Activated naive CD8-positive, alpha-beta T cell treated with anti-CD3 and anti-CD28 coated beads for 36 hours (primary cell): ENCODE measurements at places on chromosomes 7 and 10.

GRCh38 chr10:11345224-11346054 lies 266.0 kb downstream of the USP6NL start:
- DNase-seq = peak; percentile 16

DNA sequence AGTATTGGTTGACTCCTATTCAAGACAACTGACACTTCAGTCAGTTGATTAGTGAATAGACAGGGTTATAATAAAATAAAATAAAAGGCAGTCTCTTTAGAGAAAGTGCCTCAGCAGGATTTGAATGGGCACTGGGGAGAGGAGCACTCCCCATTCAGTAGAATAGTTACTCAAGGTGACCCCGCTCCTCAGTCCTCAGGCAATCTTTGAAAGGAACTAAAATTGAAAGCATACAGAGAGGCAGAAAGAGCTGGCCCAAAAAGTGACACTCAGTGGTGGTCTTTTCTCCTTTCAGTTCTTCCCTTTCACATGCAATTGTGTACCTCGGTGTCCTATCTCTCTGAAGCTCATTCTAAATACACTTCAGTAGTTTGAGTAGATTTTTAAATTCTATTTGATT lies 47.4 kb upstream of the MACC1 start:
- DNase-seq = no peak

DNA sequence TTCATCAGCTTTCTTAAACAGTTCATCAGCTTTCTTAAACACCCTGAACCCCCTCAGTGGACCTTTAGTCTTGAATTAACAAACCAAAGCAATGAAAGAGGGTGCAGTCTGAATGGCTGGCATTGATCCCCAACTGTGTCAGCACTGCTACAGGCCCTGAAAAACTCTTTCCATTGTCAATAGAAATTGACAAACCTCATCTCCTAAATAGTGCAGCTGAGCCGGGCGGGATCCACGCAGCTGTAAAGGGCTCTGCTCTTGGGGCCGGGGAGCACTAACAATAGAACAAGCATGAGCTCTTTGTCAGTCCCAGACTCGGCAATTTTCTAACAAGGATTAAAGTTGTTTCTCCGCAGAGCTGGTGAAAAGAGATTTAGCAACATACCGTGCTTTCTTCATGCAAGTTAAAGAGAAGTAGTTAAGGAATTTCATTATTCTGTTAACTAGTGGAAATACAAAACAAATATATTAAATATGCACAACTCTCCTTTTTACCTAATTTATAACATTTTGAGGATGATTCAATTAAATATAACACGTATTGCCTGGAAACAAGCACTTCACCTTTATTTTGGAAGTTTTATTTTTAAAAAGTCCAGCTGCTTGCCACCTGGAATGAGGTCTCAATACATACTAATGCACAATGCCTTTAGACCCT lies 24.7 kb upstream of the FEZF1 start:
- DNase-seq = no peak

- no peak for DNase-seq
Measured at GRCh38 chr7:112159351-112159750, 46.8 kb downstream of the DOCK4 start.

GRCh38 chr10:95277201-95277570 lies 13.6 kb downstream of the PDLIM1 start:
- no peak for DNase-seq

- DNase-seq = no peak
Measured at GRCh38 chr10:74981831-74982633, 129.4 kb upstream of the SAMD8 start.

- no peak for DNase-seq
Measured at GRCh38 chr10:22621726-22622125, 92.7 kb downstream of the PIP4K2A start.

- no peak for DNase-seq
Measured at GRCh38 chr7:27835376-27835775, 95.4 kb downstream of the TAX1BP1 start.

DNA sequence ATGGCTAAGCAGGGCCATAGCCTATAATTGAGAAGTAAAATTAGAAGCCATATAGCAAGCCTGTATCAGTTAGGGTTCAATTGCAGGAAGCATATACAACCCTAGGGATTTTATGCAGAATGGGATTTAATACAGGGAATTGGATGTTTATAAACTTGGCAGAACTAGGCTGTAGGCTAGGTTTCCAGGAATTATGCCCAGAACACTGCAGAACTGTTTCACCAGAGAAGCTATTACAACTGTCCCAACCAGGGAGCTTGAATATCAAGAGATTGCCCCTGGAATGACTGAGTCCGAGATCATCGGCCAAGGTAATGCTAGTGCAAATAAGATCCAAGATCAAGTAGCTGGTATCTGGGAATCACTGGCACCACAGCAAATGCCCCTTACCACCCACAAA lies 64.0 kb downstream of the PRR15 start:
- no peak for DNase-seq

DNA sequence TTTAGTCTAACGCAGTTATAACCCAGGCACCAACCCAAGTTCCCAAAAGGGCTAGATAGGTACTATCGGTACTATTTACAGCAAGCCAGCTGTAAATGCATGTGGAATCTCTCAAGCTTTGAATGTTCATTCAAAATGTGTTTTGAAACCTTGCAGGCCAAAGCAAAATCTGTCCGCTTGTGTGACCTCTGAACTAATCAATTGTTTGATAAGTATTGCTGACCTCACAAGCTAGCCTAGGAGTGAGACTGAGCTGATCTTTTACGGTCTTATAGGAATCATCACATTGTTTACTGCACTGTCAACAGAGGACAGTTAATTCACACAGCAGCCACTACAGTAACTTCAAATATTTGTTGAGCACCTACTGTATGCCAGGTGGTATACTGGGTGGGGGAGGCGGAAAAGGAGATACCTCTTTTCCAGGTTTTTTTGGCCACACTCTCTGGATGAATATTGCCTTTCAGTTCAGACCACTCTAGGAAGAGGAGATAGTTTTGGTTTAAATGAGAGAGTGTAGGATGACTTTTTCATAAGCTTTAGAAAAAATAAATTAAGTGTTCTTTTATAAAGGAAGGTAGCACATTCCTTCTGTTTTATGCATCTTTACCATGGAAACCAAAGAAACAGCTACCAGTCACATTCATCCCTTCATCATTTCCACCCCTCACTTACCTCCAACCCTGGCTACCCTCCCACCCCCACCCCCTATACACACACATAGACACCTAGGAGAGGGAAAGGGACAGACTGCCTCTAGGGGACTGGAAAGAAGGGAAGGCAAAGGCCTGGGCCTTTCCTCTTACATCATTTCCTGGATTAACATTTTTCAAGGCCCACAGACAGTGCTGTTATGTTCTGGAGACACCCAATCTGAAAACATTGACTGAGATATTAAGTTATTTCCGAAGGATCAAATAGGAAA lies 2.4 kb downstream of the PAPSS2 start:
- no peak for DNase-seq

- no peak for DNase-seq
Measured at GRCh38 chr10:6036861-6037321, 25.3 kb downstream of the IL2RA start.

DNA sequence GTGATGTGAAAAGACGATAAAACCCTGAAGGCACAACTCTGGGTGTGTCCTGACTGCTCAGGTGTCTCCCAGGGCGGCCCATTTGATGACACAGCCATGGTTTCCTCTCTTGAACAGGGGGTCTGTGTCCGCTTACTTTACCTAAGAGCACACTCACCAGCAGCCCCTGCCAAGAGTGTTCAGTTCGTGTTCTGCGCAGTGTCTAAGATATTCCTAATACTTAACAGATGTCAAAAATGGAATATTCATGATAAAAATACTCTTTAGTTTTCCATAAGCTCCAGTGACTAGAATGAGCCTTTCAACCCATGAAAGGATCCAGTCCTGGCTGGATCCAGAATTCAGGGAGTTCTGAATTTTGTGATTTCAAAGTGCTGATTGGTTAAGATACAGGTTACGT lies 492.4 kb downstream of the TNS3 start:
- no peak for DNase-seq

- no peak for DNase-seq
Measured at GRCh38 chr10:123885406-123886170, 6.0 kb downstream of the CPXM2 start.

DNA sequence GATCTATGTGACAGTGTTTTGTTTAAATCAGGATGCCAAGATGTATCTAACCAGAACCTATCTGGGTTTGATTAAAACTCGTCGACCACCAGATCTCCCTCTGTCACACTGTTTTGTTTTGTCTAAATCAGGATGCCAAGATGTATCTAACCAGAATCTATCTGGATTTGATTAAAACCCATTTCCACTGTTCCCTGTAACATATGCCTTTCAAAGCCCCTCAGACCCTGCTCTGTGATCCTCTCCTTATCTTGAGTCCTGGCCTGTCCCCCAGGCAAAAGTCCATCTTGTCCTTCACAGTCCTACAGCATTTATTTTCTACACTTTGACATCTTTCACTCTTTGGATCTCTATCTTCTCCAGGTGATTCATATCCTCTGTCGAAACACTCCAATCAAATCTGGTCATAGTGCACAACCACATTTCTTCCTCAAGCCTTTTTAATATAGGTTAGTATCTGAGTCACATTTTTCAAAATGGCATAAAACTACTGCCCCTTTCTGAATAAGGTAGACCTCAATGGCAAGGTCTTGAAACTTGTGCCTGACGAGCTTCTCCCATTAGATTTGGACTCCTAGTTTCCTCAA lies 32.5 kb downstream of the ERLIN1 start:
- DNase-seq = no peak

GRCh38 chr10:71471957-71472365 lies 75.2 kb downstream of the CDH23 start:
- DNase-seq = no peak

DNA sequence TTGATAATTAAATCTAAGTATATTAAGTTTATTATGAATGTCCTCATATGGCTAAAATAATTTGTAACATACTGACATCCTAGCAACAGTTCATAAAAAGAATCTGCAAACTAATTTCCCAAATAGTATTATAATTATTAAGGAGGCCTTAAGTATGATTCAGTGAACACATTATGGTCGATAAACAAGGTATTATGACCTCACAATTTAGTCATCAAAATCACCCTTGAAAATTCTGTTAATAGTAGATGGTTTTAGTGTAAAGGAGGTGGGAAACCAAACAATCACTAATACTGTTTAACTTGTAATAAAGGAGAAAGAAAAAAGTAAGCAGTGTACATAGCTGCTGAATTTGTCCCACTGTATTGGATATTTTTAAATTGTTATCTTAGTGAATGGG lies 2.1 kb downstream of the ETV1 start:
- no peak for DNase-seq

DNA sequence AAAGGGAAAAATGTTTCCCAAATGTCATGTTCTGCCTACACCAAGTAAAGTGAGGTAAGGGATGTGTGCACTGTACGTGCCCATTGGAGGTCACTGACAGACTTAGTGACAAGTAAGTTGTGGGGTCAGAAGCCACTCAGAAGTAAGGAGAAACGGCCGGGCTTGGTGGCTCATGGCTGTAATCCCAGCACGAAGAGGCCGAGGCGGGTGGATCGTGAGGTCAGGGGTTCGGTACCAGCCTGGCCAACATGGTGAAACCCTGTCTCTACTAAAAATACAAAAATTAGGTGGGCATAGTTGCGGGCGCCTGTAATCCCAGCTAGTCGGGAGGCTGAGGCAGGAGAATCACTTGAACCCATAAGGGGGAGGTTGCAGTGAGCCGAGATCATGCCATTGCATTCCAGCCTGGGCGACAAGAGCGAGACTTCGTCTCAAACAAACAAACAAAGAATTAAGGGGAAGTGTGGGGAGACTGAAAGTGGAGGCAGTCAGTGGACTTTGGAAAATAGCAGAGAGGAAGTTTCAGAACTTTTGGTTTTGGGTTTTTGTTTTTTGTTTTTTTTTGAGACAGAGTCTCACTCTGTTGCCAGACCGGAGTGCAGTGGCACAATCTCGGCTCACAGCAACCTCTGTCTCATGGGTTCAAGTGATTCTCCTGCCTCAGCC lies 114.8 kb downstream of the WDFY4 start:
- no peak for DNase-seq

DNA sequence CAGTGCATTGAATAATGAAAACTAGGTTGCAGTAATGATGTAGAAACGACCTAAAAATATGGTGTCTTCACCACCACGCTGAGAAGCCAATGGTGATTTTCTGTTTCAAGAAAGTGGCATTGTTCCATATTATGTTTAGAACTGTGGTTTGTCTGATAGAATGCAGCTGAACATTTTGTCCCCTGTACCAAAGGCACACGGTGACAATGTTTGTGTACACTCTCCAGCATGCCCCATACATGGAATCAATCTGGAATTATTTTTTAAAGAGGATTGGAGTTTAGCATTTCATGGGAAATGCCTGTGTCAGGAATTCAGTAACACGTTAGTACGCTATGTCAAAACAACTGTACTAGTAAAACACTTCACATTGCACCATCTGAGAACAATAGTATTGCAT lies 237.4 kb upstream of the AUTS2 start:
- DNase-seq = no peak

DNA sequence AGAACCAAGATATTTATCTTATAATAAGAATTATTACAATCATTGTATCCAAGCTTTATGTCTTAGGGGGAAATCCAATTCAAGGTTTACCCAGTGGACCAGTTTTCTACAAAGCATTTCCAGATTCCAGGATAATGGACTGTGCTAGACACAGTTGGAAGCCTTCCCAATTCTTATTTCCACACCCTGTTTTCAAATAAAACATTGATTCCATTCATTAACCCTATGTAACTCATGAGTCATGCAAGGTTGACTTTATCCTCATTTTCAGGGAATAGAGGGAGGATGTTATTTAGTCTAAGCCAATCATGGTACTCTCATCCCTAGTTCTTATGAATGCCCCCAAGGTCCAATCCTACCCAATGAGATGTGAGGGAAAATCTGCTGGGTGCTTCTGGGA lies 145.7 kb downstream of the RNLS start:
- DNase-seq = no peak
